ENCODE measurements at places on chromosomes 6 and 20.
A peak's percentile ranks its signal among the peaks of the same experiment; 100 is the strongest.

DNA sequence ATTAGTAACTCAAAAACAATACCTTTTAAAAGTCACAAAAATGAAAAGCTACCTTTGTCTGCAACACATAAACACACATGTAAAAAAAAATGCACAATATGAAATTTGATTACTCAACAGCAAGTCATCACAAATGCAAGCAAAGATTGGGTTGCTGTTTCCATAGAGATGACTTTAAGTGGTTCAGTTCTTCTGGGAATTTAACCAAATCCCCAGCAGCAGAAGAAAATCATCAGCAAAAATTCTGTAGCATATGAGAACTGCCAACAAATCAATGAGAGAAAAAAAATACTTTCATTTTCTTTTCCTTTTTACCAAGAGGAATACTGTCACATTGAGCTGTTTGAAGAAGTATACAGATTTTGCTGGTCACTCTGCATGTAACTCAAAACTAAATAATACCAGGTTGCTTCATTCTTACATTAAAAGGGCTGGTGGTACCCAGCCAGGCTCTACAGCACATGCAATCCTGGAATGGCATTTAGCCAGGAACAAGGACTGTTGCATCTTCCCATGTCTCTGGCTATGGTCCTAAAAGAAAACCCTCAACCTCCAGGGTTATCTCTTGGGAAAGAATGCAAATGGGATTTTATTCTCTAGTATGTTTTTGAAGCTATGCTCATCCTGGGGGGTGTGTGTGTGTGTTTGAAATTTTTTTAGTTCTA, 158.3 kb downstream of the OPRM1 start:
- DNase-seq, result no peak

DNA sequence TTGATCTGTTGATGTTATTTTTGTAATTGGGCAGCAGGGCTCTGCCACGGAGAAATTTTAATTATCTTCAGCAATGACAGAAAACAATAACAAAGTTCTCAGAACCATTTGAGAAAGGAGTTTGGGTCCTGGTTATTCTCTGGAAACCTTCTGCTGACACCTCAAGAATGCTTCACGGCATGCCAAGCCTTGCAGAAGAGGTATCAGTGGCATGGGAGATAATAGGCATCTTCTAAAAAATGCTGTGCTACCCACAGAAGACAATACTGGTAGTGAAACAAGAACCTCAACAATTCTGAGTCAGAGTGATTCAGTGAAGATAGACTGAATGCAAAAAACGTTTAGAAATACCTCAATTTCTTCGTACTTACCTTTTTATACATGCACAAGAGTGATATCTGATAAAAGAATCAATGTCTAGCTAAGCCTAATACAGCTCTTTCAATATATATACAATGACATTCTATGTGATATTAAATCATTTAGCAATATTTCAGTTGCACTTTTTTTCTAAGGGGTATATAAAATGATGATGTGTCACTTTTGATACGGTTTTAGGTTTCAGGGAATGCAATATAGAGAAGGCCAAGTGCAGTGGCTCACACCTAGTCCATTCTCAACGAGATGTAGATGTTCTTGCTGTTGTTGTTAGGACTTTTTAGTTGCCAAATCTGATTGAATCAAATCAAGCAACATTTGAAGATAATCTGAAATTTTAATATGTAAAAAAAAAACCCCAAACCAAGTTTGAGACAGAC, 110.4 kb upstream of the COL21A1 start:
- no peak for DNase-seq

DNA sequence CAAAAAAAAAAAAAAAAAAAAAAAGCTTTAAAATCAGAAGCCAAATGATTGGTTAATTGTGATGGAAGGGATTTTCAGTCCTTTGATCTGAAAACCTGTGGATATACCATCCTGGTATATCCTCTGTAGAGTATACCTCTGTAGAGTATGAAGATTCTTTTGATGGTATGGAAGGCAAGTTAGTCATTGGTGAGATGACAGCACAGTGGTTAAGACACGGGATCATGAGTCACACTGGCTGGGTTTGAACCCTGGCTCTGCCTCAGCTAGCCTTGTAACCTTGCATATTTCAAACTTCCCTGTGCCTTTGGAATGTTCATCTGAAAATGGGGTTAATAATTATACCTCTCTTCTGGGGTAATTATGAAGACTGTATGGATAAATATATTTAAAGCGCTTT, 179.3 kb downstream of the CARMIL1 start:
- DNase-seq, result no peak

GRCh38 chr20:49541733-49542513, 26.0 kb downstream of the PTGIS start:
- DNase-seq, result peak; percentile 78

DNA sequence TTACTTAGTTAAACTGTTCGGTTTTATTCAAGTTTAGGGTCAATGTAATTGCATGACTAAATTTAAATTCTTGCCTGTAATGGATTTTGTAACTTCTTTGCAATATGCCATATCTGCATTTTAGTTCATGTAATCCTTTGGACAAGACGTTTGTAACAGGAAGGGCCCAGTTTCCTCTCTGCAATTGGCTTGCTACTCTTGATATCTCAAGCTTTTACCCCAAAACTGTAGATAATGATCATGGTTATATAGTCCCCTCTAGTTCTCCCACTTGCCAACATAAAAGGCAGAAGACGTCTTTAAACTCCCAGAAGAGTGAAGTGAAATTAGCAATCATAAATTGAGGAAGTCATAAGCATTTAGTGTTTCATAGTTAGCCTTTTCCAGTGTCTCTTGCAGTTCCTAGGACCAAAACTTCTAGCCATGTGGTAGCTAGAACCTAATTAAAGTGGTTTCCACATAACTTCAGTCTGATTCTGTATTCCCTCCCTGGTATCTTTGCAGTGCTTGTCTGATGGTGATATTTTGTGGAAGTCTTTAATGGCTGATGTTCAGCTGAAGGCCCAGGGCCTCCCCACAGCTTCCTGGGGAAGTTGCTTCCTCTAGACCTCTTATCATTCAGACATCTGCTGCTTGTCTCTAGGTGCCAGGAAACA, 117.8 kb upstream of the SUPT3H start:
- no peak for DNase-seq

DNA sequence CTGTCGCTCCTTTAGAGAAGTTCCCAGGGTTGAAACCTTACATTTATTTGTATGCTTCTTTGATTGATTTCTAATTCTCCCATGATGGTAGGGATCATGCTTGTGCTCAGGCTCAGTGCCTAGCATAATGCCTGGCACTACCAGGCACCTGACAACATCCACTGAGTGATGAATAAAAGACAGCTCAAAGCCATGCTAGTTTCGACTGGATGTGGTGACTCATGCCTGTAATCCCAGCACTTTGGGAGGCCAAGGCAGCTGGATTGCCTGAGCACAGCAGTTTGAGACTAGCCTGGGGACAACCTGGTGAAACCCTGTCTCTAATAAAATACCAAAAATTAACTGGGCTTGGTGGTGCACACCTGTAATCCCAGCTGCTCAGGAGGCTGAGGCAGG, 11.6 kb upstream of the CD164 start:
- no peak for DNase-seq

DNA sequence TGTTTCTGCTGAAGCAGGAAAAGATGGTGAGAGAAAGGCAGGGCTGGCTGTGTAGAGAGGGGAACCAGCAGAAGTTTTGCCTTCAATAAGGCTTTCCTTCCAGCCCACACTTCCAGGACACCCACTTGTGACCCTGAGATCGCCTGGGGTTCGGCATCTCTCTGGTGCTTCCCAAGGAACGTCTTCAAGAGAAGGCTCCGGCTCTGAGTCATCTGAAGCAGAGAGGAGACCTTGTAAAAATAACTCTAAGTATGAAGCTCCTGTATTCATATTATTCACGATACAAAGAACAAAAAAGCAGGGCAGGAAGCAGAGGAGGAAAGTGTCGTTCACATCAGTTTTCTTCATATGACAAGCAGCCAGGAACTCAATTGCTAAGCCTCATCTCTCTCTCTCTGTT, 95.4 kb upstream of the MRPS10 start:
- no peak for DNase-seq

DNA sequence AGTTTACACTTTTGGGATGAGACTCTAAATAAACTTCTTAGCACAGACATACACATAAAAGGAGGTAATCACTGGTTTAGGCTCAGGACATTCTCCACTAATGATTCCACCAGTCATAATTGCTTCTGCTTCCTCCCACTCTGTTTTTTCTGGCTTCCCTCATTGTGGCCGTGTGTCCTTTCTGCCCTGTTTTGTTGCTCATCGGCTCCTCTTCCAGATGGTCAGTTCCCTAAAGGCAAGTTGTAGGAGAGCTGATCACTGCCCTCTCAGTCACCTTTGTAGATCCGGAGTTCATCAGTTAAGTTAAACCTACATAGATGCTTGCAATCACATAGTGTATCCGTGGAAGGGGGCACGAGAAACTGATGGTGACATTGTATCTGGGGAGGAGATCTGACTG, 200.5 kb upstream of the ARG1 start:
- no peak for DNase-seq

GRCh38 chr6:13378669-13379590, 50.6 kb upstream of the TBC1D7 start:
- no peak for DNase-seq

GRCh38 chr20:50575865-50576720, 65.9 kb downstream of the PTPN1 start:
- DNase-seq, result peak; percentile 70

- DNase-seq, result no peak
These were observed 119.8 kb upstream of the SASH1 start for GRCh38 chr6:148222846-148223245.

- DNase-seq, result no peak
These were observed 29.9 kb downstream of the MAPK13 start for GRCh38 chr6:36160147-36160760.

DNA sequence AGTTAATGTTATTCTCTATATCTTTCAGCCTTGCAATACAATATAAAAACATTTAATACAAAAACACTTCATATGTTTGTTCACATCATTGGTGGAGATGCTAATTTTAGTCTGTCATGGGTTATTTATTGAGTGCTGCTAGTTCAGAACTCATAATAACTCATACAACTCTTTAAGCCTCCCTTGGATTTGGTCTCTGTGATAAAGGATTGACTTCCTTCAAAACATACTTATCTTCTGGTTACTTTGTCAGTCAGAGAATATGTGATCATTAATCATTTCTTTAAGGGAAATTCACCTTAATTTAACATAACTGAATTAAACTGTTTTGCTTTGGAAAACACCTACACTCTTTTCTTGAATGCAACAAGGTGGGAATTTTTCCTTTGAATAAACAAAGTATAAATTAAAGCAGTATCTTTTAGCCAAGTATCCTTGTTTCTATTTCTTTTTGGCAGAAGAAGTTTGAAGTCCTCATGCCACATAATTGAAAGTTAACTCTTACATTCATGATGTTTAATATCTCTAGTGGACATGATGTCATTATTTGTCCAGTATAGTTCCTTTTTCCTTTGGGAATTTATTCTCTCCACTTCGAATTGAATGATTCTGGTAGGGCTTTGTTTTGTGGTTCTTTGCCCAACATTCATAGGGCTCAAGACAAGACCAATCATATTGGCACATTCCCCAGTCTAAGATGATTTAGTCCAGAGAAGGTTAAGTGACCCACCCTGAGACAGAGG, 133.2 kb upstream of the CENPW start:
- DNase-seq, result no peak

DNA sequence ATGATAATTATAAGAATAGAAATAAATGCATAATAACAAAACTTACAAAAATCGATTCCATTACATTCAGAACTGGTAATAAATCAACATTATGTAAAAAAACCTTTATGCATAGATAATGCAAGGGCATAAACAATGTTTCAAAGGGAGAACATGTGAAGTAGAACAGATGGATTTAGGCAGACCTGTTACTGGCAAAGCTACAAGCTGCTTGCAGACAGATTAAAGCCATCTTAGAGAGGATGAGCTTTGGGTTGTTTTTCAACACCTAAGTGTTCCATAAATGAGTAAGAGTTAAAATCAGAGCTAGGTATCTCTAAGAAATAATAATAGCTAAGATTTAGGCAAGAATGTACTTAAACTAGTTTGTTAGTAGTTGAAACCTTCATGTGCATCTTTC, 37.2 kb downstream of the SNAP25 start:
- DNase-seq, result no peak

DNA sequence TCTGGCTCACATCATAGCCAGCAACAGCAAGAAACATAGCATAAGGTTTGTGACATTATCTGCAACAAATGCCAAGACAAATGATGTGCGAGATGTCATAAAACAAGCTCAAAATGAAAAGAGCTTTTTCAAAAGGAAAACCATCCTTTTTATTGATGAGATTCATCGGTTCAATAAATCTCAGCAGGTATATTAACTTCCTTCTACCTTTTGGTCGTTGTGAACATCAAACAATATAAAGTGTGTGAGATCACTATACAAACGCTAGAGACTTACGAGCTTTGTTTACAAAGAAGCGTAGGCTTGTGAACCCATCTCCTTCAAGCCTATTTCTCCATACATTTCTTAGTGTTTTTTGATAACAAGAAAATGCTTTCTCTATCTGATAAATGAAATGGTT, 3.5 kb downstream of the WRNIP1 start:
- DNase-seq, result no peak

GRCh38 chr20:57071283-57071731, 195.1 kb downstream of the BMP7 start:
- no peak for DNase-seq

DNA sequence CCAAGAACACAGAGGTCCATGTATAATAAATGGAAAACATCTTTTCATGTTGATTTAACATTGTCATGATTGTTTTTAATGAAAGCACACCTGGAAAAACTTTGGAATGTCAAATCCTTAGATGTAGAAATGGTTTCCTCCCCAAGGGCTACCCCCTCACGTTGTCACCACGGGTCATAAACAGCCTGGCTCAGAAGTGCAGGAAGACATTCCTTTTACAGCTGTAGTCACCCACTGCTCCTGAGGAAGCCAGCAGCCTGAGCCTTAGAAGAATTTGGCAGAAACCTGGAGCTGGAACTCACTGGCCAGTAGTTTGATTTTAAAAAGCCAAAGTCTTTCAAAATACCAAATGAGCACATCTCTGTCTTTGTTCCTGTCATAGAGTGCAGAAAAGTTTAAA, 23.7 kb downstream of the ADGRF5 start:
- no peak for DNase-seq

DNA sequence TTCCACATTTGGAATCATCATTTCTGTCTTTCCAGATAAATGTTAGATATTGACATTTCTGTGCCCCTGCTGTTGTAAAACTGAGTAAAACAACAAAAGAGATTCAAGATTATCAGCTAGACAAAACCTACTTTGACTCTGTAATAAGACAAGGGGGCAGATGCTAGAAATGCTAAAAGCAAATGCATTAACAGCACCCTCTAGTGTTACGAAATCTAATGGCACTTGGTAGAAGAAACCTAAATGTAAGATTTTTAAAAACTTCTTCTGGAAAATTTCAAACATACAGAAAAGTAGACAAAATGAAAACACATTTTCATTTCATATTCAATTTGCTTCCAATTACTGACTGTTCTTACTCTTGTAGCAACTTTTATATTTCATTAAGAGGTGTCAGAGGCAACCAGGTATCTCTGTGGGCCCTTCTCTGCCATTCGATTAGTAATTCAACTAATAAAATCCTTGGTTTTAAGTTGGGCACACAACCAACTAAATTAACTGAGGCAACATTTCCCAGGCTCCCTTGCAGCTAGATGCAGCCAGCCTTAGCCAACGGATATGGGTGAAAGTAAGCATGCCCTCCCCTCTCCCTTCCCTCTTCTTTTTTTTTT, 45.0 kb downstream of the SLC23A2 start:
- DNase-seq, result peak; percentile 61

- DNase-seq, result peak; percentile 71
These were observed 10.9 kb downstream of the ABT1 start for GRCh38 chr6:26607434-26608230.

All from SK-N-SH (cell line).